Central memory CD4-positive, alpha-beta T cell (primary cell): ENCODE measurements at places on chromosomes 3 and 15.

DNA sequence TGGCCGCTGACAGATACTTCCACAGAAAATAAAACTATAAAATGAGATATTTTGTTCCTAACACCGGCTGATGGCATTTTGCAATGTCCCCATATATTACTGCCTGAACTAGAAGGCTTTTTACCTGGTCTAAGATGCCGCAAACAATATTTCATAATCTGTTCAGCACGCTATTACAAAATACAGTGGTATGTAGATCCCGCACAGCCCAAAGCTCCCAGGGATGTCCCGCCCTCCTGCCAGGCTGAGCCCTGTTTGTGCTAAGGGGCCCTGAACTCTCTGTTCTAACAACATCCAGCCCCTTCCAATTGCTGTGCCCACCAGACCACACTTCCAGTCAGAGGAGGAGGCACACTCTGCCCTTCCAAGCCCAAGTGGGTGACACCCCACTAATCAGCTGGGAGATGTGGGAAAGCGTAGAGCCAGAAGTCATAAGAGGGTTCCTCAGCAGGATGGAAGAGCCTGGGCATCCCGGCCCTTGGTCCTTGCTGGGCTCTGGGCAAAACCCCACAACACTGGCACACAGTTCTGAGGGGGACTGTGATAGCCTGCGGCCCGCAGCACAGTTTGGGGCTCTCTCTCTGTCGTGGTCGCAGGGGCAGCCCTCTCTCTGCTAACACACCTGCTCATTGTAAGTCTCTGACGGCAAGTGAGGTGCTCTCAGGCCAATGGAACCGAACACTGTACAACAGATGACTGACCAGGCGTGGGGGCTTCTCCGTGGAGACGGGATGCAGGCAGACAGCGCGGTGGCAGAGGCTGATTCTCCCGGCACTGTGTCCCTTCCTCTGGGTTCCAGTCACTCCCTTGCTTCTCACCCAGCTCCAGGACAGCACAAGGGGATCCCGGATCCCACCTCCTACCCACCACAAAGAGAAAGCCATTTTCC lies 55.2 kb downstream of the PCSK6 start:
- DNase-seq, result no peak

- no peak for DNase-seq
Measured at GRCh38 chr3:129579991-129580390, 26.5 kb downstream of the PLXND1 start.

DNA sequence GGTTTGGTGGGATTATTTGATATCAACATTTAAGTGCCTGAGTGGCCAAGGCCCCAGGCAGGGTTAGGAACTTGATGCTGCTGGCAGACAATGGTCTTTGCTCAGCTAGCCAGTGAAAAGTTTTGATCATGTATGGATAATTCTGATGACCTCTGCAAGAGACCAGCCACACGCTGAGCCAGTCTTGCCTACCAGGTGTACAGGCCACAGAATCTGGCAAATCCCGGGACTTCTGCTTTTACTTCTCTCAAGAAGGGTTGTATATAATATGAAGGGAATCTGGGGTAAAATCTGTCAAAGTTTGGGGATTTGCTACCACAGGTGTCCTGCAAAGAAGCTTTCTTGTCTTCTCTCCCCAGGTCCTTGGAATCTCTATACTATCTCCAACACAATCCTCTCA lies 331.4 kb upstream of the GOLIM4 start:
- DNase-seq, result no peak

GRCh38 chr3:14680716-14681115 lies 5.8 kb downstream of the C3orf20 start:
- no peak for DNase-seq

GRCh38 chr3:133572158-133573053 lies 1.1 kb upstream of the CDV3 start:
- peak; percentile 25 for DNase-seq

DNA sequence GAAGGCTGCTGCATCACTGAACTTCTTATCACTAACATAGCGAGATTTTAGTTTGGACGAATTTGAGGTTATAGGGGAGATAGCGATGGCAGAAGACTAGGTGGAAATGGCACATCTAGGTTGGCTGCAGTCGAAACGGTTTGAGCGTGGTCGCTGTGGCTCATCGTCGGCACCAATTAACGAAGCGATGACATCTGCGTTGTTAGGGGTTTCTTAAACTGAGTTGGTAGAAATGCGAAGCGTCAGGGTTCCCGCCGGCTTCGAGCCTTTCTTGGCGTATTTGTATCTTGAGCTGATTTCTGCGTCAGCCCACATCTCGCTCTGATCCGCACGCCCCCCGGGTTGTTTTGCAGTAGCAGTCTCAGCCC lies 319 bp downstream of the LNP1 start:
- no peak for DNase-seq

DNA sequence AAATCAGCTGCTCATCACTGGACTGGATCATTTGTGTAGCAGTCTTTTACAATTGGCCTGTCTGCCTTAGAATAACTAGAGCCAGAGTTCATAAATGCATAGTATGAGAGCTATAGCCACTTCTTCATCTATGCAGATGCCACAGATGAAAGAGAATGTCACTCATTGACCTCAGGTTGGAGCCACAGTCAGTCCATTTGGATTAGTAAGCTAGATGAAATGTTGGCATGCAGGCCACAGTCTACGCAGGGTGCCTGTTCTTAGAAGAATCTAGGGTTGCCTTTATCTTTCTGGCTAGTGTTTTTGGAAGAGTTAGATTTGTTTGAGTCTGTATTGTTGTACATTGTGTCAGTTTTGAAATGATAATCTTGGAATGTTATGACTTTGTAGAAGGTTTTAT lies 25.4 kb upstream of the EDEM1 start:
- no peak for DNase-seq

DNA sequence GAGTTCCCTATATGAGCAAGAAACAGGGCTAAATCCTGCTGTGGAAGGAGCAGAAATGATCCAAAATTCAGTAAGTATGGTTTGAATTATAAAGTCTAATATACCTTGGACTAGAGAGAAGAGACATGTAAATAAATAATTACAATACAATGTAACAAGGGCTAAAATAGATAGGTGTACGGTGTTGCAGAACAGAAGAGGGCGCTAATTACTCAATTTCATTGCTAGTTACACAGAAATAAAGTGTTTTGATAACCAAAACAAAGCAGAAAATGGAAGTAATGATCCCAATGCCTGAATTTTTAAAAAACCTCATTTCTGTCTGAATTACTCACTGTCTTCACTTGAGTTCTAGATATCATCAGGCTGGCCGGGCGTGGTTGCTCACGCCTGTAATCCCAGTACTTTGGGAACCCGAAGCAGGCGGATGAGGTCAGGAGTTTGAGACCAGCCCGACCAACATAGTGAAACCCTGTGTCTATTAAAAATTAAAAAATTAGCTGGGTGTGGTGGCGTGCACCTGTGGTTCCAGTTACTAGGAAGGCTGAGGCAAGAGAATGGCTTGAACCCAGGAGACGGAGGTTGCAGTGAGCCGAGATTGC lies 8.3 kb upstream of the PLCH1 start:
- no peak for DNase-seq

- no peak for DNase-seq
Measured at GRCh38 chr3:33425453-33425852, 14.8 kb downstream of the UBP1 start.

- DNase-seq, result no peak
Measured at GRCh38 chr3:1171320-1171719, 78.5 kb downstream of the CNTN6 start.

- no peak for DNase-seq
Measured at GRCh38 chr3:123914829-123915228, 30.7 kb upstream of the MYLK start.

GRCh38 chr3:19432669-19433068 lies 284.4 kb downstream of the KCNH8 start:
- DNase-seq, result no peak

DNA sequence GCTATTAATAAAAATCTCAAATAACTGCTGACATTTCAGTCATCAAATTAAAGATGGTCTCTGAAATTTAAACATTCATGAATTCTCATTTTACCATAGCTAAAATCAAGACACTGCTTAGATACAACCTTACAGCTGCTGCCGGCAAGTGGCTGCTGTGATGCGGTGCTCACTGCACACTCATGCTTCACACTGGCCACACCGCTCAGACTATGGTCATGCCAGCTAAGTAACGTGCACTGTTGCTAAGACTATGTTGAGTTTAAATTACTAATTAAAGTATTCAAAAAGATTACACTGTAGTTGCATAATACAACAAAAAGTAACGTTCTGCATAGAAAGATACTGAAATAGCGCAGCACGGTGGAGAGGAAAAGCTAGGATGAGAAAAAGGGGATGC lies 12.1 kb downstream of the ATP13A3 start:
- DNase-seq, result no peak

DNA sequence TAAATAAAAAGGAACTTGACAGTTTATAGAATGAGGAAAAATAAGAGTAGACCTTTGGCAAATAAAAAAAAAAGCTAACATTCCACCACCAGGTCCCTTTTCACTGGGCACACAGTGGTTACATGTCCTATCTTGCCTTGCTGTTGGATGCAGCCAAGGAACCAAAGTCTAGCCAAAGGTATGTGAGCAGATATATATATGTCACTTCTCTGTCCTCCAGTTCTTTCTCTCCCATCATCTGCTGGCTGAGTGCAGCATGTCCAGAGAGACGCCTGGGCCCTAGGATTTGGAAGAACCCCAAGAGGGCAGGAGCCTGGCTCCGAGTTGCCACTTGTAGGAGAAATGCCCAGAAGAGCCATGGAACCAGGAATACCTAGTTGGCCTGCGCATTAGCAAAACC lies 104.7 kb downstream of the SERPINI1 start:
- no peak for DNase-seq

DNA sequence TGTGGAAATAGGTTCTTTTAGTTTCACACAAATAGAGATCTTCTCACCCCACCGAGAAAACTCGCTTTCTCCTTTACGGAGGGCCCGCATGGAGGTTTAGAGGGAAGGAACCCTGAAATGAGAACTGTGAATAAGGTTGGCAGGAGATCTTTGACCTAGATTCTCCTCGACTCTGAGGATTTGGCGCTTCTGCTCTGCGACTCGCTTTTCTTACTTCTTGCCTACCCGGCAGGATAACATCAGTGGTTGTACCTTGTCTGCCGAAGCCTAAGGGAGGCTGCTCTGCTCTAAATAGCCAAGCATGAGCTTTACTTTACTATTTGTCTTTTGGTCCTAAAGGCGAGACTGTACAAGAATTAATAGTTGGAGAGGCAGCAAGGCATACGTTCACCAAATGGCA lies 473.3 kb upstream of the TPRG1 start:
- DNase-seq, result no peak

GRCh38 chr3:147428326-147428725 lies 19.2 kb downstream of the ZIC1 start:
- no peak for DNase-seq

DNA sequence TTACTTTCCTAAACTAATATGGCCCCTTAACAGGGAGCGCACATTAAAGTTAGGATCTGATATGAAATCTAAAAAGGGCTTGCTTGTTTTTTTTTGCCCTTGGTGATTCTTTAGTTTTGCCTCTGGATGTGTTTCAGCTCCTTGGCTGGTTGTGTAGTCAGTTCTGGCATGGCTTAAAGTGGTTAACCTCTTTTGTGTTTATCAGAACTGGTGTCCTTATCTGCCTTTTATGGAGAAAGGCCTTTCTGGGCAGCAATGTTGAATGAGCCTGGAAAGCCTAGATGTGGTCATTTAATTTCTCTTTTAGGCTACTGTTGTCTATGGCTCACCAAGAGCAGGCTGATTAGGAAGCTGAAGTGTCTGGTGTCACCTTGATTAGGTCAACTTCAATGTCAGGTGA lies 254.5 kb upstream of the ROPN1 start:
- no peak for DNase-seq

GRCh38 chr3:68306571-68306970 lies 625.8 kb downstream of the TAFA4 start:
- no peak for DNase-seq

DNA sequence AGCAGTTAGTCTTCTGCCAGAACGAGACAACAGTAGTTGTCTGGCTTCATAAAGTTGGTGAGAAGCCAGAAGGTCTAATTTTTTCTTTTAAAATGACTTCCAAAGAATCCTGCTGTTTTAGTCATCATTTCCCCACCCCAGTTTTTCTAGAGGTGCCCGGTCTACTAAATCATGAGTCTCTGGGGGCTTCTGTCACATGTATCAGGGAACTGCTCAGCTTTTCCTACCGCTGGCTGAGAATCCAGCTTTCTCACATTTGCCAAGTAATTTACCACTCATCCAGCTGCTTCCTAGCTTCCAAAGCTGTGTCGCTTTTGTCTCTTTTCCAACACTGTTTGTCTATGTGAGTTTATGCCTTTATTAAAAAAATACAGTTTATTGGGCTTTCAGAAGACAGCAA lies 183.3 kb downstream of the NSUN3 start:
- DNase-seq, result no peak

DNA sequence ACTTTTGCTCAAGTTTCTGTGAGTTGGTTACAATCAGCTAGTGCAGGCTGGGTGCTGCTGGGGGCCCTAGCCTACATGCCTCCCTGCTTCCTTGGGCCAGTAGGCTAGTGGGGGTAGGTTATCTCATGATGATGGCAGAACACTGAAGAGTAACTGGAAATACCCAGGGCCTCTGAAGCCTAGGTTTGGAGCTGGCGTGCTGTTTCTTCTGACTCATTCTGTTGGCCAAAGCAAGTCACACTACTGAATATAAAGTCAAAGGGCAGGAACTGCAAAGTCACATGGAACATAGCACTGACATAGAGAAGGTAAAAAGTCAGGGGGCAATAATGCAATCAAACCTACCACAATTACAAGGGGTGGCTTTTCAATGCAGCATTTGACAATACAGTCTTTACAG lies 34.5 kb downstream of the RASGRP1 start:
- no peak for DNase-seq

DNA sequence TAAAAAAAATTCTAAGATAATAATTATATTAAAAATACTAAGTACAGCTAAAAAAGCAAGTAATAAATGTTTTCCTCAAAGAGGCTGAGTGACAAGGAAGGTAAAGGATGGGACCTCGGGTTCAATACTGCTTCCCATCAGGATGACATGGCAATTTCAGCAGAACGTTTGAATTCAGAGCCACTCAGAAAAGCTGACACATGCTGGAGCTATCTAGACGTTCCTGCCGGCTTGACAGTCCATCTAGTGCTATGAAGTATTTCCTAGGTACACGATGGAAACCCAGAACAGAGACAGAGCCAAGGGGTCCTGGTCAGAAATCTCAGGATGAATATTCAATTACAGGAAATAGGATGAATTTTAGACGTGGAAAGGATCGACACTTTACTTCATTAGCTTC lies 361.8 kb downstream of the FGF12 start:
- DNase-seq, result no peak

DNA sequence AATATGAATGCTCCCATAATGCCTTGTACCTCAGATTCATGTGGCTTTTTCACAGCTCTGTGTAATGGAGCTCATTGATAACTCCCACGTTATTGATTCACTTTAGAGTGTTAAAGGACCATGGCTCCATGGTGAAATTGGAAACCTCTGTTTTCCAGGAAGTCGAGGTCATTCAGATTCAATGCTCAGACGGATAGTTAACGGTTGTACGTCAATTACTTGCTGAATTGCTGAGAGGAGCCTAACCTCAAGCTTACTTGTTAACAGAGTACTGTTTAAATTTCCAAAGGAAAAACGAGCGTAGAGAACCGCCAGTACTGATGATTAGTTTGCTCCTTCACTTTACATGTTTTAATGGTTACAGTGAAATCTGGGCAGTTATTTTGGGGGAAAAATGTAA lies 11.1 kb downstream of the ABHD17C start:
- DNase-seq, result no peak
